ENCODE measurements at places on chromosomes 16 and 17.
A peak's percentile ranks its signal among the peaks of the same experiment; 100 is the strongest.

DNA sequence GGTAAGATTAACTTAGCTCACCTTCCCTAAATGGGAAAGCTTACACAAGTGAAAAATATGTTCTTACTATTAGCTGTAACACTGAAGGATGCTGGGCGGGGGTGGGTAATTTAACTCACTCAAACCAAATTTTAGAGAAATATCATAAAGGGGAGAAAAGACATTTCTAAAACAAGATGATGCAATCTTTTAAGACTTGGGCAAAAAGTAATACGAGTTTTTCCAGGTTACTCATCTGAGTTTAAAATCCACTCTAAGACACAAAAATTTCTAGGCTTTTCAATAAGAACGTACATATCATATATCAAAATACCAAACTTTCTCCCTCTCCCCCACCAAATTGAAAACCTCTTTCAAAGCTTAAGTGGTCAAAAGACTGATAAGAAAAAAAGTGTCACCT is 228.8 kb downstream of the CEP112 start:
- no peak for DNase-seq

DNA sequence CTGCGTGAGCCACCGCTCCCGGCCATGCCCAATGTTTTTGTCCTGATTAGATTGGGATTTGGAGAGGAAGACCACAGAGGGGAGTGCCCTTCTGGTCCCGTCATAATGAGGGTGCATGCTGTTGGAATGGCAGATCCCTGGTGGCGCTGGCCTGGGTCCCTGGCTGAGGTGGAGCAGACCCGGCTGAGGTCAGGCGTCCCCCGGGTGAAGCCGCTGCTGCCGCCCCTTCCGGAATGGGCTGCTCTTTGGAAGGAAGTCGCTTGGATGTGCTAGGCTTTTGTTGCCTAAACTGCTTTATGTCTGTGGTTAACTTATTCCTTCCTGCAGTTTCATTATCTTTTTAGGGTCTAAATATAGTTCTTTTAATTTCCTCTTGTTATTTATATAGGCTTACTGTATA is 120.3 kb upstream of the CHMP6 start:
- no peak for DNase-seq

DNA sequence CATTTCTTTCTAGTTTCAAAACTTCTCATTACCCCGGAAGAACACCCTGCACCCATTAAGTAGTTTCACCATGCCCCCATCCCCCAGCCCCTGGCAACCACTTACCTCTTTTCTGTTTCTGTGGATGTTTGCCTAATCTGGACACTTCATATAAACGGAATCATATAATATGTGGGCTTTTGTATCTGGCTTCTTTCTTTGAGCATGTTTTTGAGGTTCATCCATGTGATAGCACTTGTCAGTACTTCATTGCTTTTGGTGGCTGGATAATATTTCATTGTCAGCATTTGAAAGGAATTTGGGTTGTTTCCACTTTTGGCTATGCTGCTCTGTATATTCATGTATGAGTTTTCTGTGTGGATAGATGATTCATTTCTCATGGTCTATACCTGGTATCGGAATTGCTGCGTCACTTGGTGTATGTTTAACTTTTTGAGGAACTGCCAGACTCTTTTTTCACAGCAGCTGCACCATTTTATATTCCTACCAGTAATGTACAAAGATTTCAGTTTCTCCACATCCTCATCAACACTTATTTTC is 30.0 kb upstream of the SLC5A10 start:
- DNase-seq = peak; percentile 41

DNA sequence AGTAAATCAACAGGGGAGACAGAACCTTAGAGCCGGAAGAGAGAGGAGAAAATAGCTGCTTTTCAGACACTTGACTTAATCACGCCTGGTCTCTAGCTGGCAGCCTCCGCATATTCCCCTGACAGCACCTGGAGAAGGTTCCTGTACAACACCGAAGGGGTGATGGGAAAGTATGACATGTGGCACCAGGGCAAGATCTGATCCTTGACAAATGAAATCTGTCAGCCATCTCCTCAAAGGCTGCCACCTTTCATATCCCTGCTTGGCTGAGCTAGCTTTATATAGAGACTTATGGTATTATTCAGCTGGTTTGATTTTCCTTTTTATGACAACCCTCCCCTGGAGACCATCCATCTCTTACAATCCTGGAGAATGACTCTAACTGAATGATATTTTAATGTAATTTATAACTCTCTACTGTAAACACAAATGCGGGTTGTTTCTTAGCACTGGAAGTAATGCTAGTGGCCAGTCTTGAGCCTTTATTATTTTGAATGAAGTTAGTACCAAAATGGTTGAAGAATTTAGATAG is 1205.3 kb upstream of the CDH8 start:
- DNase-seq = no peak

GRCh38 chr17:55794725-55795482 is 44.1 kb downstream of the PCTP start:
- DNase-seq = no peak

DNA sequence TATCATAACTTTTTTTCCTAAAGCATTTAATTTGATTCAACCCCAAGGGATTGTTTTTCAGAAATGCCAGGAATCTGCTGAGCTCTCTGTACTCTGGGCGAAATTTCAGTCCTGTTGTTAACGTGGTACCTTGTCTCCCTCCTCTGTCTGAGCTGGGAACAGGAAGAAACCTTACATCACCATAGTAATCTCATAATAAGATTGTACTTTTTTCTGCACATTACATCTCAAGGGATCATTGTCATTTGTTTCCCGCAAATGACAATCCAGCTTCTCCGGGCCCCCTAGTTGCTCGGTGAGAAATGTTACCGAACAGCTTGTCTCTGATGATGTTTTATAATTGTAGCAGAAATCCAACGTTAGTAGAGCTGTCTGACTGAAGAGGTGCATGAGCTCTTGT is 152.7 kb upstream of the ERCC4 start:
- DNase-seq = no peak

GRCh38 chr16:54093281-54093680 is 193.3 kb downstream of the IRX3 start:
- no peak for DNase-seq

- no peak for DNase-seq
Observed at GRCh38 chr16:1932050-1933028, 10.7 kb downstream of the MSRB1 start.

- no peak for DNase-seq
Observed at GRCh38 chr17:7849130-7849750, 5.6 kb upstream of the TMEM88 start.

DNA sequence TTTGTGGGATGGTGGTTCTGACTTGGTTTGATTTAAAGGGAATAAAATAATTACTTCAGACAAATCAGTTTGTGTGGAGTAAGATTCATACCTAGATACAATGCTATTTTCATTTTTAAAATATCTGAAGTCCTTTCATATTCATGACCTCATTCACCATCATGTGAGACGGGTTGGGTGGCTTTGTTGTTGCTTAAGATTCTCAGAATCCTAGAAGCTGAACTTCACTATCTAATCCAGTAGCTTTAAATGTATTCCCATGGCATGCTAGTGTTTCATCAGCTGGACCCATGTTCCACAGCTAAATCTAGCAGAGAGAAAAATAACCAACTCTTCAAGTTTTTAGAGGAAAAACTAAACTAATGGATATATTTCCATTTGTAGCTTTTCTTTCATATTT is 2.7 kb upstream of the AMFR start:
- no peak for DNase-seq

DNA sequence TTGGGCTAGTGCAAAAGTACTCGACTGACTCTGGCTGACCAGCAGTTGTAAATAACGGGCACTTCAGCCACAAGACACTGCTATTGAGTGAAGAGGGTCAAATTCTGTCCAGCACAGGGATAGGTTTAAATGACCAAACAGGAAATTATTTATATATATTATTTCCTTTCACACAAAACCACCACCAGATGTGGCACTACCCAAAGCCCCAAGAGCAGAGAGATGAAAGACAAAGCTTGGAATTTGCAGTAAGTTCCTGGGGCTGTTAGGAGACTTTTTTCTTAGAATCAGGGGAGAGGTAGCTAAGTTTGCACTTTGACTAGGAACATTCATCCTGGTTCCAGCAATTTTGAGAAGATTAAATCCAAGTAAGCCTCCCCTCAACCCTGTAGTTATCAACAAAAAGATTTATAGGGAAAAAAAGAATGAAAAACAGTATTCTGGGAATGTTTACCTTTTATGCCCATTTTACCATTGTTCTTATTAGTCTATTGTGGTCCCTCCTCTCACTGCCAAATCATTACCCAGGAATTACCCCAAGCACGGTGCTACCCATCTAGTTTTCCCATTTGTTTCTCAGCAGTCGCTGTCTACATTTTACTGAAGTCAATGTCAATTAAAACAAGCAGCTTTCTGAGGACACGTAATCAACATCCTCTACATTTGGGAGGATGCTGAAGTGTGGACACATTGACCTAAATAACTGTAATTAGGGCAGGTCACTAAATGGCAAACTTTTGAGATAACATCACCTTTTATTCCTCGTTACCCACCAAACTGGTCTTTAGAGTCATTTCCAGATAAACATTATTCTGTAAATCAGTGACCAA is 43.5 kb downstream of the GRB7 start:
- DNase-seq = no peak

DNA sequence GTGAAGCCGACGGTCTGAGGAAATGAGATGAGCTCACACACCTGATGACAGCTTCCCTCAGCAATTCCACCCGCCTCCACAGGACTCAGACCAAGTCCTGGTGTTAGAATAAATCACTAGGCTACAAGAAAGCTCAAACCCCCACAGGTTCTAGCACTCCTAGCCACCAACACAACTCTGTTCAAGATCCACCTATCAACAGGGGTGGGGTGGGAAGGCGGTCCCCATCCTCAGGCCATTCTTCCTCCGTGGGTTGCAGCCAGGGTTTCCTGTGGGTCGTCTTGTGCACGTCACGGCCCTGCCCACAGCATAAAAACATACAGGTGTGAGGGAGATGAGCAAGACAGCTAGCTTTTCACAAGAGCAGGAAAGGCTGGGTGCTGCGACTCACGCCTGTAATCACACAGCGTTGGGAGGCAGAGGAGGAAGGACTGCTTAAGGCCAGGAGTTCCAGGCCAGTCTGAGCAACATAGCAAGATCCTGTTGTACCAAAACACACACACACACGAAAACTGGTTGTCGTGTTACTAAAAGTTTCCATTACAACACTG is 81.1 kb downstream of the ANKRD11 start:
- DNase-seq = peak; percentile 51

DNA sequence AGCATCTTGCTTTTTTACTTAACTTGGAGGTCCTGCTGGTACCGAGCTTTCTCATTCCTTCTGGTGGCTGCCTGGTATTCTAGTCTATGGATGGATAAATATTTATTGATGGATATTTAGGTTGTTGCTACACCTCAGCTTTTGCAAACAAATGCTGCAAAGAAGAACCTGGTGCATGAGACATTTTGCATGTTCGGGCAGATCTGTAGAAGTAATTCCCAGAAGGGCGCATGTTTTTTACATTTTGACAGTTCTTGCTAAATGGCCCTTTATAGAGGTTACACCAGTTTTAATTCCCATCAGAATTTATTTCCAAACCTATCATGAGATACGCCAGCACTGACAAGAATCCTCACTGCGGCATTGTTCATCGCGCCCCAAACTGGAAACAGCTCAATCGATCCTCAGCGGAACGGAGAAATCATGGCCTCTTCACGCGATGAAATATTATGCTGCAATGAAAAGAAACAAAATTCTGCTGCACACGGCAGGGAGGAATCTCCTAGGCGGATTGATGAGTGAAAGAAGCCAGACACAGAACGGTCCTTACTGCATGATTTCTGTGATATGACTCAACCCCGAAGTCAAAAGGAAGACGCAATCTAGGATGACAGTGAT is 68.0 kb upstream of the CREBBP start:
- DNase-seq = no peak

Measured in stimulated activated CD4-positive, alpha-beta T cell treated with anti-CD3 and anti-CD28 coated beads, Interleukin-2, amount 100 ng/mL, for 24 hours (primary cell).